ENCODE measurements at places on chromosomes 4 and X.

DNA sequence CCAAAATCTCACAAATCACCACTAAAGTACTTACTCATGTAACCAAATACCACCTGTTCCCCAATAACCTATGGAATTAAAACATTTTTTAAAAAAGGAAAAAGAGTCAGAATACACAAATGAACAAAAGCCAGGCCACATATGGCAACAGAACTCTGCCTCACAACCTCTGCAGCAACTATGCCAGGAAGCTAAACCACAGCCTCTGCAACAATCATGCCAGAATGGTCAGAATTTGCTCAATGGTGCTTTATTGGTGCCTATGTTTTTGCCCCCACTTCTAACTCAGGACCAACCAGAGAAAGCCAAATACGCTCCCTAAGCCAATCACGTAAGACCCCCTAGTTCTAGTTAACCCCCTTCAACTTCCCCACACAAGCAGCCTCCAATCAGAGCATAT is 69.6 kb downstream of the HOPX start:
- no peaks in the 10 kb centered on the region for H3K36me3 ChIP-seq
- no peaks in the 10 kb centered on the region for H3K4me1 ChIP-seq
- no peaks in the 10 kb centered on the region for H3K27me3 ChIP-seq
- H3K27ac ChIP-seq = no peak overlapping the region
- H3K4me3 ChIP-seq = no peak overlapping the region
- no peak for DNase-seq

GRCh38 chrX:18654875-18655836 is 16.8 kb downstream of the RS1 start:
- no peak overlapping the region for H3K27ac ChIP-seq
- no peak for DNase-seq
- no peak overlapping the region for H3K4me3 ChIP-seq
- no peaks in the 10 kb centered on the region for H3K4me1 ChIP-seq
- H3K36me3 ChIP-seq = no peaks in the 10 kb centered on the region
- no peaks in the 10 kb centered on the region for H3K27me3 ChIP-seq

DNA sequence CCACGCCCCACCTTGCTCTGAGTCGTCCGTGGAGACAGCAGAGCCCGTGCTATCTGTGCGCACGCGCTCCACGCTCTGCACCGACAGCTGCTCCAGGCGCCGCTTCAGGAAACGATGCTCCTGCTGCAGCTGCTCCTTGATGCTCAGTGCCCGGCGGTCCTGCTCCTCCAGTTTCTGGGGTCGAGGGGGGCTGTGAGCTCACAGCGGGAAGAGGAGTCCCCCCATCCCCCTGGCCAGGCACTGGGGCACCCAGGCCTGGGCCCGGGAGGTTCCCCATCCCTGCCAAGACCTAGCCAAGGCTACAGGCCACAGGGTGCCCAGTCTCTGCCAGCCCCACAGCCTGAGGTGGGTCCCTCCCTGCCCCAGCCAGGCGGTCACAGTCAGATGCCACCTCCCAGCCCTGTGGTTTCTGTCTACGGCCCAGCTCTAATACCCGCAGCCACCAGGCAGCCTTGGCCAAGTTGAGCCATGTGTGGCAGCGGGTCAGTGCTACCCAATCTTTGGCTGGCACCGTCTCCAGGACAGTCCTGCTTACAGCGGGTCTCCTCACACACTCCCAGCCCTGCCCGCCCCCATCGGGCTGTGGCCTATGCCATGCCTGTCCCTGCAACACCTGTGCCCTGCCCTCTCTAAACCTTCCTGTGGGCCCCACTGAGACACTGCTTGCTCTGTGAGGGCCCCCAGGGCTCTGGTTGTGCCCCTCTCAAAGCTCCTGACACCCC is 9.3 kb upstream of the HAUS3 start:
- no peaks in the 10 kb centered on the region for H3K27me3 ChIP-seq
- no peak overlapping the region for H3K27ac ChIP-seq
- no peak overlapping the region for H3K4me3 ChIP-seq
- peaks cover 3% of the 10 kb centered on the region for H3K36me3 ChIP-seq

GRCh38 chr4:54908763-54909162 is 216.6 kb downstream of the KDR start:
- H3K4me1 ChIP-seq = no peaks in the 10 kb centered on the region
- DNase-seq = no peak
- H3K36me3 ChIP-seq = no peaks in the 10 kb centered on the region

- H3K4me1 ChIP-seq = no peaks in the 10 kb centered on the region
- no peak overlapping the region for H3K4me3 ChIP-seq
- no peaks in the 10 kb centered on the region for H3K27me3 ChIP-seq
- no peak overlapping the region for H3K27ac ChIP-seq
- no peak for DNase-seq
Observed at GRCh38 chr4:27129871-27130366, 269.3 kb downstream of the STIM2 start.

Data from CD8-positive, alpha-beta memory T cell (primary cell).